ENCODE measurements at places on chromosomes 3 and 15.

DNA sequence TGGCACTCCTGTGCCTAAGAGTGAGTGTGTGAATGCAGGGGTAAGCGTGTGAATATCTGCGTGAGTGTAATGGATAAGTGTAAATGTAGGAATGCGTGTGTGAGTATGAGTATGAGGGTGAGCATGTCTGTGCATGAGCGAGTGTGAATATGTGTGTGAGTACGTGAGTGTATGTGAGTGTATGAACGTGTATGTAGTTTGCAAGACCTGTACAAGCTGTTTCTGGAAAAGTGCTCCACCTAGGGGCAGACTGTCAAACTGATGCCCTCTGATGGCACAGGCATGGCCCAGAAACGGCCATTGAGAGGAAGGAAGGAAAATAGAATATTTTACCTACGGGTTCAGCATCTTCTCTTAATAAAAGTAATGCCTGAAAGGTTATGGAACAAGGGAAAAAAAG, 24.4 kb upstream of the FRMD4B start:
- DNase-seq: peak; percentile 35

DNA sequence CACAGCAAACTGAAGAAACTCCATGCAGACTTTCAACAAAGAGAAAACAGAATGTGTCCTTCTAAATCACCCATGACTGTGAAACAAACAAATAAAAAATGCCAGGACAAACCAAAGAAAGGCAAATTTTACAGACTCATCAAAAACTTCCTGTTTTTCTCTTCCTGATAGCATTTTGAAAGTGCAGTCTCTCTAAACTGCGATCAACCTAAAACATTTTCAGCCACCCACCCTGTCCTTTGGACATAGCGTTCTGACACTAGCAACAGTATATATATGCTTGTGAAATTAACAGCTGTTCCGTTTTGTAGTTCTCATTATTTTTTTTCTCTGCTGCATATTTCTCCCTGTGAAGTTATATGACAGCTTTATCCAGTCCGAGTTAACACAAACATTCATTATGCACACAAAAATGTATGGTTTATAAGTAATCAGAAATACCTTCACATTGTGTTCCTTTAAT, 151.7 kb downstream of the FBN1 start:
- DNase-seq: no peak

- no peak for DNase-seq
These were observed 283.5 kb downstream of the CHL1 start for GRCh38 chr3:480070-480469.

- DNase-seq: no peak
These were observed 28.5 kb downstream of the KLHL25 start for GRCh38 chr15:85766001-85766831.

DNA sequence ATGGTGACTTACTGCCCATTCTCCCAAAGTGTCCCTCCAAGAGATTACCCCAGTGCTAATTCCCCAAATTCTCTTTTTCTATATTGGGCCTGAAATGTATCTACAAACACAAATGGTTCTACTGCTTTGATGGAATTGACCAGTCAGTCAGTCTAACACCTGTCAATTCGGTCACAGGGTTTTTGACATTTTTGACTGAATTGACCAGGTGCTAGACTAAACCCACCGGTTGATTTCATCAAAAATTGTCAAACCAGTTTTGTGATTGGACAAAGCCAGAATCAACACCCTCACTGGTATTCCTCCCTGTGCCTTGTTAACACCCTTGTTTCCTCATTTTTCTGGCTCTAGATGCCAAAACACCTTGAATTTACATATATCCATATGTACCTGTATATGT, 398.4 kb upstream of the NR2F2 start:
- DNase-seq: no peak

- no peak for DNase-seq
These were observed 29.7 kb downstream of the CYP11A1 start for GRCh38 chr15:74337607-74338211.

- no peak for DNase-seq
These were observed 16.0 kb downstream of the ROBO2 start for GRCh38 chr3:77055841-77056341.

GRCh38 chr15:100461049-100461448, 67.7 kb downstream of the CERS3 start:
- DNase-seq: no peak

DNA sequence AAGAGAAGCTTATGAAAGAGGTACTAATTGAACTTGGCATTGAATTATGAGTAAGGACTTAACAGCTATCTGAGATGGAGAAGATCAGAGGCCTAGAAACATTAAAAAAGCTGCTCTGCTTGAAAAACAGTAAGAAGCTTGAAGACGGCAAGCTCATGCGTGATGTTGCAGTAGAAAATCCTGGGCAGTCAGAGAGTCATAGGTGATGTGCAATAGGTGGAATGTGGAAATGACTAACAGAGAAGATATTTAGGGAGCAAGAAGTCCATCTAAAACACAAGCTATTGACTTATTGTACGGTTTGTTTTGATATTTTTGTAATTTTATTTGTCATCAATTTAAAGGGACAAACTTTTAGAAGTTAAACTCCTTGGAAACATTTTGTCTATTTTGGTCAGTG, 1101.4 kb downstream of the ROBO2 start:
- DNase-seq: no peak

GRCh38 chr3:18643281-18643680, 218.1 kb upstream of the SATB1 start:
- no peak for DNase-seq

DNA sequence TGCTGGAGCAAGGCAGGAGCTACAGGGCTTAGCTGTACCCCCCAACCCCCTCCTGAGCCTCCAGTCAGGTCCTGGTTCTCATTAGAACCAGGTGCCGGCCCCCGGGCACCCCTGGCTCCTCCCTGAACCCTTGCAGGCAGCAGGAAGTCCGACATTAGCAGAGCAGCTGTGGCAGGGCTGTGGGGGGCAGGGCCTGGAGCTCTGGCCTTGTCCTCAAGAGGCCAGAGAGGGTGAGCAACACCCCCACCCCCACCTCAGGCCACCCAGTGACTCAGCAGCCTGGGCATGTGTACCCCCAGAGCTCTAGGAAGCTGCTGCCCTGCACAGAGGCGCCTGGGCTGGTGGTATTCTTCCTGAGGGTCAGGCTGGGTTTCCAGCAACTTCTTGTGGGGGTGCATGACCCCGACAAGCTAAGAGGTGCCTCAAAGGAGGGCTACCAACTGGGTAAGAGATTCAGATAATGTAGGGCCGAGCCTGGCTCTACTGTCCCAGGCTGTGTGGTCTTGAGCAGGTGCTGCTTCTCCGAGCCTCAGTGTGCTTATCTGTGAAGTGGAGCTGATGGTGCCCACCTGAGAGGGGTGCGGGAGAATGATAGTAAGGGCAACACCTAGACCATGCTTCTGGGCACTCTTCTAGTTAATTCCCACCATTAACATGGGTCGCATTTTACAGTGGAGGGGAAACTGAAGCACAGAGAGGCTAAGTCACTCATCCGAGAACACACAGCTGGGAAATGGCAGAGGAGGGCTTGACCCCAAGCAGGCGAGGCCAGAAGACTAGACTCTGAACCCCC, 16.0 kb downstream of the H1-8 start:
- no peak for DNase-seq

- DNase-seq: no peak
These were observed 64.7 kb downstream of the MINAR1 start for GRCh38 chr15:79496838-79497237.

- no peak for DNase-seq
These were observed 203.9 kb downstream of the NEK10 start for GRCh38 chr3:27165321-27165721.

- no peak for DNase-seq
These were observed 64.6 kb downstream of the MYO5A start for GRCh38 chr15:52464040-52464439.

DNA sequence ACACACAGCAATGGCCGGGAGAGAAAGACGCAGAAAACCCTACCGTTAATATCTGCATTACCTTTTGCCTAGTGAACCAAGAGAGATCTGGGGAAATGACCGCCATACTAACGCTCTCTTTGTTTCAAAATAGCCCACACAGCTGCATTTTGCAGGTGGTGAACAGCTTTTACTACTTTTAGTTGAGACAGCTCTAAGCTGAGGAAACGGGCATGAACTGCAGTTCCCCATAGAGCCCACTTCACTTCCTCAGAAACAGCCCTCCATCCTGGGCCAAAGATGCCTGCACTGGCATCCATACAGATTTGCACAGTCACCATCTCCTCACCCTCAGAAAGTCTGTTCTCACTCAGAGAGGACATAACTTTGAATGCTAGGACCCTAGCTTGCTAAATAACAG, 45.0 kb downstream of the ZNF860 start:
- no peak for DNase-seq
